ENCODE measurements at places on chromosomes 3 and 15. TPM values are rescaled to one million over a fixed set of nuclear protein-coding genes. Genes with fewer than 3 reads are reported as not detected.

Gene CCRL2
- not detected for total RNA-seq

Gene NCKIPSD
- 30.7 TPM for total RNA-seq

Gene SKOR1
- total RNA-seq, result 1.1 TPM

Gene SAMMSON
- not detected for total RNA-seq

Gene SLC2A2
- total RNA-seq, result not detected

Gene HGD
- 0.29 TPM for total RNA-seq

Gene HEG1
- 12.8 TPM for total RNA-seq

Gene QARS1
- 373 TPM for total RNA-seq

Gene NEK4
- total RNA-seq, result 32.3 TPM
